ENCODE measurements at places on chromosomes 12 and 14.

GRCh38 chr12:113464852-113465719, 6.6 kb downstream of the LHX5 start:
- H3K27ac ChIP-seq, result no peak overlapping the region
- H3K27me3 ChIP-seq, result peaks cover 55% of the 10 kb centered on the region
- no peaks in the 10 kb centered on the region for H3K36me3 ChIP-seq
- H3K4me1 ChIP-seq, result no peaks in the 10 kb centered on the region
- no peak for DNase-seq
- H3K4me3 ChIP-seq, result no peak overlapping the region

DNA sequence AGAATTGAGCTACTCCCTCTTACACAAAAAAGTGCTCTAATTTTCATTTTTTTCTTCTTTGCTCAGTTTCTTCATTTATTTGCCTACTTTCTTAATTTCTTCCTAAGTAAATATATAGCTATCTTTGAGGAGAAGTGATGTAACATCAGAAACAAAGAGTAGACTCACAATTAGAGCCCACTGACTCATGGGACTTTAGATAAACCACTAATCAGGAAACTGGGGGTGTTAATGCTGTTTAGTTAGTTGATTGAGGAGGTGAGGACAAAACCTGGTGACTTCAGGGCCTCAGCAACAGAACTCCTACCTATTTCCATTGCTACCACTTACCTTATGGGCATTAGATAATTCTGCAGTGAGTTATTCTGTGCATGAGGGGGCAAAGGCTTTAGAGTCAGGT, 151.7 kb downstream of the MON2 start:
- no peaks in the 10 kb centered on the region for H3K4me1 ChIP-seq
- H3K27me3 ChIP-seq, result no peaks in the 10 kb centered on the region
- no peak for DNase-seq
- H3K4me3 ChIP-seq, result no peak overlapping the region
- no peaks in the 10 kb centered on the region for H3K36me3 ChIP-seq

GRCh38 chr12:116346741-116347140, 69.2 kb upstream of the MED13L start:
- H3K4me3 ChIP-seq, result no peak overlapping the region
- DNase-seq, result no peak
- H3K27me3 ChIP-seq, result no peaks in the 10 kb centered on the region
- no peaks in the 10 kb centered on the region for H3K36me3 ChIP-seq
- H3K27ac ChIP-seq, result no peak overlapping the region

DNA sequence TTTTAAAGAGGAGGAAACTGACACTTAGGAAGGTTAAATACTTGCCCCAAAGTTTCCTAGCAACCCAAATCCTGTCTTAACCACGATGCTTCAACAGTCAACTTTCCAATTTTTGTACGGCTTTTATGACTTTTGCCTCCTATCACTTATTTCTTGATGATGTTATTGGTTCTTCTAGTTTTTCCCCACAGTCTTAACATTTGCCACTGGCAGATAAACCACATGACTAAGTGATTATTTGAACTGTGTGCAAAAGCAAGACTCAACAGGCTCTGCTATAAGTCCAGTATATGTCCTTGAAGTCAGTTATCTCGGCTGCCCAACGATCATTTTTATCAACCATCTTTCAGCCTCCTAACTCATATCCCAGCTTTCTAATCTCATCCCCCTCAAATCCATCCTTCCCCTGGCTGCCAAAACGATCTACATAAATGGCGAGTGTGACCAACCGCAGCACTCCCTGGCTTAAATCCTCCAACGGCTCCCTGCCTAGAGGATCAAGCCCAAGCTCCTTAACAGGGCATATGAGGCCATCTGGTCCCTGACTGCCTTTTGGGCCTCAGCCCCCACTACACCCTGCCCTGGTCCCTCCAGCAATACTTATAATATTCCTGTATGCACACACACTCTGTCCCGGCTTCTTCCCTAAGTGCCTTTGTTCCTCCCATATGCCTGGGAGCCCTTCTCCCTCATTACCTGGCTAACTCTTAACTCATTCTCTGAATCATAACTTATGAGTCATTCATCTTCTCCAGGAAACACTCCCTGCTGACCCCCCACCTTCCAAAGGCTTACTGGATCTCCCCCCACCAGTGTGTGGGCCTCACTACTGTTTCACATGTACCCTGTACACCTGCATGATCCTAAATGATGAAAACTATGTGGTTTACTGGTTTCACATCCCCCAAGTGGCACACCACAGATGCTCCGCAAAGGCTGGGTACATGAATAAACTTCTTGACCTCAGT, 8.8 kb downstream of the VPS37B start:
- DNase-seq, result peak; percentile 73
- H3K4me1 ChIP-seq, result peaks cover 61% of the 10 kb centered on the region
- no peaks in the 10 kb centered on the region for H3K27me3 ChIP-seq
- H3K27ac ChIP-seq, result peak overlapping the region; percentile 92
- no peaks in the 10 kb centered on the region for H3K36me3 ChIP-seq

GRCh38 chr14:30620178-30620577, 1.9 kb upstream of the SCFD1 start:
- H3K4me1 ChIP-seq, result peaks cover 6% of the 10 kb centered on the region
- no peaks in the 10 kb centered on the region for H3K36me3 ChIP-seq
- no peak overlapping the region for H3K4me3 ChIP-seq
- no peak overlapping the region for H3K27ac ChIP-seq

- H3K4me1 ChIP-seq, result no peaks in the 10 kb centered on the region
- DNase-seq, result no peak
- no peaks in the 10 kb centered on the region for H3K36me3 ChIP-seq
- no peak overlapping the region for H3K27ac ChIP-seq
These were observed 1.6 kb upstream of the SLC6A13 start for GRCh38 chr12:264269-264668.

DNA sequence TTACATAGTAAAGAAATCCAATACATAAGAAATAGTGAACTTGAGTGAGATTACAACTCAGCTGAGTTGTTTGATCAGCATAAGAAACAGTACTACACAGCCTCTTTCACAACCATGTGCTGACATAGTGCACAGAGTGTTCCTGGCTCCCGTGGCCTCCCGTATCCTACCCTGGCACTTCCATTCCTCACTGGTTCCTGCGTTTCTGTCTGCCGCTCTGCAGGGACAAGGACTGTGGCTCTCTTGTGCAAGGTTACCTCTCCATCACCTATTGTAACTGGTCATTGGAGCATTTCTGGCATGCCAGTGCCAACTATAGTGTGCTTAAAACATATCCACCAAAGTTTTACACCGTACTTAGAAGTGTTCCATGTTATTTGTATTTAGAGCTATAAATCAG, 46.3 kb upstream of the PCED1B start:
- no peaks in the 10 kb centered on the region for H3K4me1 ChIP-seq
- peak; percentile 39 for DNase-seq
- H3K36me3 ChIP-seq, result no peaks in the 10 kb centered on the region

- H3K4me3 ChIP-seq, result no peak overlapping the region
- no peak for DNase-seq
- no peaks in the 10 kb centered on the region for H3K36me3 ChIP-seq
- H3K27me3 ChIP-seq, result no peaks in the 10 kb centered on the region
These were observed 68.7 kb downstream of the STON2 start for GRCh38 chr14:81331229-81332021.

GRCh38 chr12:72207486-72208409, 64.4 kb upstream of the TRHDE start:
- H3K4me1 ChIP-seq, result no peaks in the 10 kb centered on the region
- H3K36me3 ChIP-seq, result no peaks in the 10 kb centered on the region
- no peak for DNase-seq
- no peak overlapping the region for H3K4me3 ChIP-seq
- H3K27ac ChIP-seq, result no peak overlapping the region
- H3K27me3 ChIP-seq, result no peaks in the 10 kb centered on the region

- peak; percentile 83 for DNase-seq
- H3K36me3 ChIP-seq, result no peaks in the 10 kb centered on the region
- no peak overlapping the region for H3K27ac ChIP-seq
- H3K4me1 ChIP-seq, result no peaks in the 10 kb centered on the region
These were observed 9.4 kb downstream of the LHX5 start for GRCh38 chr12:113462117-113462774.

- DNase-seq, result no peak
- no peak overlapping the region for H3K27ac ChIP-seq
- no peaks in the 10 kb centered on the region for H3K36me3 ChIP-seq
These were observed 229.8 kb upstream of the FLRT2 start for GRCh38 chr14:85300107-85300506.

DNA sequence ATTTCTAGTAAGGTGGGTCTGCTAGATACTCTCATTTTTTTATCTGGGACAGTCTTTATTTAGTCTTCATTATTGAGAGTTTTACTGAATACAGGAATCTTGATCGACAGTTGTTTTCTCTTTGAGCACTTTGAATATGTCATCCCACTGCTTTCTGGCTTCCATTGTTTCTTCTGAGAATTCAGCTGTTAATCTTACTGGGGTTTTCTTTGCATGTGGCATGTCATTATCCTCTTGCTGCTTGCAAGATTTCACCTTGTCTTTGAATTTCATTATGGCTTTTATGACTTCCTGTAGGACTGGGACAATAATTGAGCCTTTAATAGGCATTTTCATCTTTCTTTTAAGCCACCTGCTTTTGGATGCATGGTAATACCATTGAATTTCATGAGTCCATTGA, 46.7 kb upstream of the RD3L start:
- H3K27ac ChIP-seq, result no peak overlapping the region
- H3K36me3 ChIP-seq, result no peaks in the 10 kb centered on the region
- H3K4me1 ChIP-seq, result no peaks in the 10 kb centered on the region
- peaks cover 5% of the 10 kb centered on the region for H3K27me3 ChIP-seq

- DNase-seq, result no peak
- no peak overlapping the region for H3K27ac ChIP-seq
- H3K4me1 ChIP-seq, result peaks cover 14% of the 10 kb centered on the region
- no peaks in the 10 kb centered on the region for H3K27me3 ChIP-seq
- no peak overlapping the region for H3K4me3 ChIP-seq
- no peaks in the 10 kb centered on the region for H3K36me3 ChIP-seq
These were observed 143.5 kb downstream of the SCARB1 start for GRCh38 chr12:124720004-124720680.

DNA sequence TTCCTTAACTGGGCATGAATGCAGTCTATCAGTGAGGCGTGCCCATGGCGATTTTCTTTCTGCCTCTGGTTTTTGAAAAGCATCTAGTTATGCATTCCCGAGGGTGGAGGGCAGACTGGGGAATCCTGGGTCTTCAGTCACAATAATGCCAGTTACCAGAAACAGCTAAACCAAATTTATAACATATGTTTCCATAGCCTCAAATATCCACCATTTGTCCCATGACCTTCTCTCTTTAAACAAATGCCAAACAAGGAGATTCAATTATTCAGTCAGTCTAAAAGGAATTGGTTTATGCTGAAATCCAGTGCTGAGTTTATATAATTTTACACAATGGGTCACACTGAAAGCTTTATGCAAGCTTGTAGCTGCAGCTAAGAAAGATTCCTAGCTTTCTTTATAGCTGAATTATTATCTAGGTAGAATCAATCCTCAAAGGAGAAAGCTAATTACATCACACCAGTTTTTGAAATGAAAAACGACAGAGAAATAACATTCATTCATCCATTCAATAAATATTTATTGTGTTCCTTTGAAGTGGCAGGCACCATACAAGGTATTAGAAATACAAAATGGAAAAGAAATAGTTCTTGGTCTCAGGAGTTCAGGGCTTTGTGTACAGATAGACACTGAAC, 131.3 kb upstream of the RAP1B start:
- H3K4me1 ChIP-seq, result no peaks in the 10 kb centered on the region
- no peak overlapping the region for H3K4me3 ChIP-seq
- no peak overlapping the region for H3K27ac ChIP-seq
- H3K27me3 ChIP-seq, result no peaks in the 10 kb centered on the region
- H3K36me3 ChIP-seq, result no peaks in the 10 kb centered on the region
- peak; percentile 16 for DNase-seq

DNA sequence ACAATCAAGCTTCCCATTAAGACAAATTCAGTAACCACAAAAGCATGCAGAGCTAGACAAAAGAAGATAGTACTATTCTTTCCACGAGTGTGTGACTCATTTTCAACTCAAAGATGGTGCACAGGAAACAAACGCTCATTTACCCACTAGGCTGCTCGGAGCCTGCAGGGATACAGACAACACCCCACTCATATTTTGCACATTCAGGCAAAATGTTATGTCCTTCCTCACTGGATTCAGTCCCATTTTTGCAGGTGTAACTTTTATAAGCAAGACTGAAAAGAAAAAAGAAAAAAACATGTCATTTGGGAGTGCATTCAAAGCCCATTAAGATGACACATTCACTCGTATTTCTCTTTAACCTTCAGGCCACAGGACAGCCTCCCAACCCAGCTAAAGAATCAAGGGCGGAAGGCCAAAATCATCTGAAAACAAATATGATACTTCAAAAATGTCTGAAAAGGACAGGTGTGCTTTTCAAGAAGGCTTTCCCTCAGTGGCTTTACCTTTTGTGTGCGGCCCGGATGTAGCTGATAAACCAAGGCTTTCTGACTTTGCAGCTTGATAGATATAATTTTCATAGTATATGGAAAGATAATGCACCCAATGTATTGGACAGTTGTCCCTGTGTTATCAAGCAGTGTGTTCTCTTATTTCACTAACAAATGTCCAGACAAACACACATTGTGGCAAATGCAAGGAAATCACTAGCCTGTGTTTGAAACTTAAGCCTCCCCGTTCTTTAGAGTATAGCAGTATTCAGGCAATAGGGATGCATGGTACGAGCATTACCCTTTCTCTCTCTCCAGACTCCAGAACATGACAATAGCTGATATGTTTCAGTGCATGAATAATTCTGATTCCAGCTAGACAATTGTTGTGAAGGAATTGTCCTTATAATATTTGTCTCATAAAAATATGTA, 147.8 kb upstream of the KRR1 start:
- H3K27me3 ChIP-seq, result no peaks in the 10 kb centered on the region
- H3K4me3 ChIP-seq, result no peak overlapping the region
- DNase-seq, result no peak
- no peaks in the 10 kb centered on the region for H3K4me1 ChIP-seq

- H3K27me3 ChIP-seq, result no peaks in the 10 kb centered on the region
- no peak for DNase-seq
- no peaks in the 10 kb centered on the region for H3K4me1 ChIP-seq
- no peaks in the 10 kb centered on the region for H3K36me3 ChIP-seq
- H3K4me3 ChIP-seq, result no peak overlapping the region
These were observed 238.9 kb upstream of the SRRM4 start for GRCh38 chr12:118742431-118742830.

- H3K4me3 ChIP-seq, result no peak overlapping the region
- H3K27me3 ChIP-seq, result no peaks in the 10 kb centered on the region
- no peak overlapping the region for H3K27ac ChIP-seq
- no peaks in the 10 kb centered on the region for H3K36me3 ChIP-seq
- H3K4me1 ChIP-seq, result no peaks in the 10 kb centered on the region
- no peak for DNase-seq
These were observed 310.6 kb downstream of the VRK1 start for GRCh38 chr14:97107760-97108159.

GRCh38 chr14:70536830-70537229, 2.0 kb upstream of the ADAM20 start:
- H3K27ac ChIP-seq, result no peak overlapping the region
- no peak for DNase-seq
- no peaks in the 10 kb centered on the region for H3K36me3 ChIP-seq
- H3K27me3 ChIP-seq, result no peaks in the 10 kb centered on the region
- no peaks in the 10 kb centered on the region for H3K4me1 ChIP-seq

DNA sequence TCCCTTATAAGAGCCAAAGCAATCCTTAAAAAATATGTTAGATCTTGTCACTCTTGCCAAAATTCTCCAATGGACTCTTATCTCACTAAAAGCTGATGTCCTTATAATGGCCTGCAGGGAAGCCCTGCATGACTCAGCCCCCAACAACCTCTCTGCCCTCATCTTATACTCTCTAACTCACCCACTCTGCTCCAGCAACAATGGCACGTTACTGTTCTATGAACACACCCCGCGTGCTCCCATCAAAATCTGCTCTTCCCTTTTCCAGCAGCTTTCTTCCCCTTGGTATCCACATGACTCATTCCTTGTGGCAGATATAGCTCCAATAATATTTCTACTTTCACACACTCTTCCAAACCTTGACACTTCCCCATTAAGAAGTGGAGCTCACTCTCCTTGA, 108.1 kb downstream of the DENND5B start:
- no peak overlapping the region for H3K27ac ChIP-seq
- H3K27me3 ChIP-seq, result no peaks in the 10 kb centered on the region
- no peak for DNase-seq
- no peaks in the 10 kb centered on the region for H3K4me1 ChIP-seq

All from small intestine (tissue), 16 donors.